ENCODE measurements at places on chromosomes 7 and 10. TPM values are rescaled to one million over a fixed set of nuclear protein-coding genes. Genes with fewer than 3 reads are reported as not detected.

The CALHM2 gene
- 55.4 TPM for total RNA-seq

The AP5Z1 gene
- 21.6 TPM for total RNA-seq

DNA sequence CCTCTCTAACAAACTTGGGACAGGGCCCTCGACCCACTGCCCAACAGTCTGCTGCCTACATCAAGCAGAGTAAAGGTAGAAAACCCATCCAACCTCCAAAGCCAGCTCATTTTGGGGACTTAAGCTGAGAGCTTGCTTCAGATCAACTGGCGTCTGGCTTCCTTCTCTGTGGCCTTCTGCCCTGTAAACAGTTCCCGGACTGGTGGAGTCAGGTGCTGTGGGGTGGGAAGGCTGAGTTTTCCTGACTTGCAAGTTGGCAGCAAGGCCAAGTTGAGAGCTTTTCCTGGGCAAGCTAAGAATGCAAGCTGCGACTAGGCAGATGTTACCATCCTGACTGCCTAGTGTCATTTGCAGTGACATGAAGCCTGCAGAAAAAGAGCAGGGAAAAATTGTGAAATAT, 3.7 kb downstream of the GALNT17 start:
- DNase-seq = no peak

- no peak for DNase-seq
These were observed 9.5 kb downstream of the EPHA1 start for GRCh38 chr7:143399151-143399550.
